ENCODE measurements at places on chromosomes 12 and 14. TPM values are rescaled to one million over a fixed set of nuclear protein-coding genes. Genes with fewer than 3 reads are reported as not detected.

Gene PGAM5
- 21.0 TPM for polyA plus RNA-seq

DNA sequence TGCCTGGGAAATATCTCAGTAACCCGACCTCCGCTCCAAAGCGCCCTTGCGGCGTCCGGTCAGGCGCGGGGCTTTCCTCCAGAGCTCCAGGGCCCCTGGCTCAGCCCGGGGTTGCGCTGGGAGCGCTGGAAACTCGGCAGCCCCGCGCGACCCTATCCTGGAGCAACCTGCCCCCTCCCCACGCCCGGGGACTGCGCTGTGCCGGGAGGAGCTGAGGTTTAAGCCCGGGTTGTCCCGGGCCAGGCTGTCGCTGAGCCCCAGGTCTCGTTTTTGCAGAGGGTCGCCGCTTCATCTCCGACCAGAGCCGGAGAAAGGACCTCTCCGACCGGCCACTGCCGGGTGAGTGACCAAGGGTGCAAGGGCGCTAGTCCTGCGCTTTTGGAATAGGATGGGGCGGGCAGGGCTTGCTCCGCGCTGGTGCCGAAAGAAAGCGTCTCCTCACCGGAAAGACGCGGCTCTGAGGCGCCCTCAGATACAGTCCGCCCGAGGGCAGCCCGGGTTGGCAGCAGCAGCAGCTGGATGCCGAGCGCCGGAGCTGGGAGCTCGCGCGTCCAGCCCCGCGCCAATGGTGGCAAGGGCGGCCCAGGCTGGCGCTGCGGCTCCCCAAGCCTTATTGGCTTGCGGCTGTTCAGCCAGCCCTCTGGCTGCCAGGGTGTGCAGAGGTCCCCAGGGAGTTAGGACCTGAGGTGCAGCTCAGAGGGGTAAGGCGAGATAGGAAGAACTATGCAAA is 1.5 kb downstream of the SPX start:
- DNase-seq, result peak; percentile 26

DNA sequence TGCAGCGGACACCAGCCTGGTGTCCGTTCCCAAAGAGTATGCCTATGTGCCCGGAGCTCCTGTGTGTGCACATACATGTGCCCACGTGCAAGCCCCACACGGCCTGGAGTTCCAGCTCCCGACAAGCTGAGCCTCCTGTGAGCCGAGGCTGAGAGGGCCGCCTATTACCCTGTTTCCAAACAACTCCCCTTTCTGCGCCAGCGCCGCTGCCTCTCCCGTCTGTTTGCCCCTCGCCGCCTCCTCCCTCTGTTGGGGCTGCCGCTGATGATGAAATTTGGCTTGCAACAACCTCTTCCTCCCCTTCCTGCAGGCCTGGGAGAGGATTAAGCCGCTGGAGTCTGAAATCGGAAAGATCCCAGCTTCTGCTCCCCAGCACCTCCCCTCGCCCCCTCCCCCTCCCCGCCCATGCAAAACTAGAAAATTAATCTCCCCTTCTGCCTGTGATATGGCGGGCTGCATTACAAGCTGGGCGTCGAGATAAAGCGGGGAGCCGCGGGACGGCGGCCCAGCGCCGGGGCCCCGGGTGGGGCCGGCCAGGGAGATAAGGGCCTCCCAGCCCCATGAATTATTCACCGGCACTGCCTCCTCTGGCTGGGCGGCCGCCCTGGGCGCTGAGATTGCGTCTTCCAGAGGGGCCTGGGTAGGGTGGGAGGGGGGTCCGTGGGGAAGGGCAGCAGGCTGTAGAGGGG is 6.8 kb upstream of the ASIC1 start:
- DNase-seq, result no peak

DNA sequence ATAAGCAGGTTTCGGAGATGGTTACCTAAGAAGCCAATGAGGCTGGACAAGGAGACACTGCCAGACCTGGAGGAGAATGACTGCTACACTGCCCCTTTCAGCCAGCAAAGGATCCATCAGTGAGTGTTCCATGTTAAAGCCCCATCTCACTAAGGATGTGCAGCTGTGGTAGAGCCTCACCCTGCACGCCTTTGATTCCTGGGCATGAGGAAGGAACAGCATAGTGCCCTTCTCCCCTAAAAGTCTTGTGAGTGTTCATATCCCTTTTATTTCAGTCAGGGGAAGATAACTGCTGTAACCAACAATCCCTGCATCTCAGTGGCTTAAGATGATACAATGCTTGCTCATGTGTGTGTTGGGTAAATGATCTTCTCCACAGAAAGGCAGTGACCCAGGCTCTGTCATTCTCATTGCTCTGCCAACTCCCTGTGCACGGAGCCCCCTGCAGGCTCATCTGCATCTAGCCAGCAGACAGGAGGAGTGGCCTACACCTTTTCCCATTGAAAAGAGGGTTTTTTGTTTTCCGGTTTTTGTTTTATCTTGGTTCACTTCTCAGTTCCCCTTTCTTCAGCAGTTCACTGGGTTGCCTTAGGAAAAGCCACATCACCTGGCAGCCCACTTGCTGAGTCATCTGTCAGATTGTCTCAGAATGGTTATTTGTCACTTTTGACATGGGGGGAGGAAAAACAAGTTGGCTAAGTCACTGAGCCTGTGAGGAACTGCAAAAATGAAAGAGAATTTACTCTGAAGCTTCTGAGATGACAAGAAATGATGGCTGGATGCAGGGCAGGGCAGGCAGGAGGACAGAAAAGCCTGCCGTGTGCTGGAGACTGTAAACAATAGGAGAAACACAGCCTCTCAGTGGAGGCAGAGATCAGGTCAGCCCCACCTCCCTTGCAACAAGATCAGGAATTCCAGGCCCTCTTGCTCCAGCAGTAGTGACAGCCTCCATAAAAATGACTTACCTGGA is 193.3 kb downstream of the ANO4 start:
- DNase-seq, result no peak

DNA sequence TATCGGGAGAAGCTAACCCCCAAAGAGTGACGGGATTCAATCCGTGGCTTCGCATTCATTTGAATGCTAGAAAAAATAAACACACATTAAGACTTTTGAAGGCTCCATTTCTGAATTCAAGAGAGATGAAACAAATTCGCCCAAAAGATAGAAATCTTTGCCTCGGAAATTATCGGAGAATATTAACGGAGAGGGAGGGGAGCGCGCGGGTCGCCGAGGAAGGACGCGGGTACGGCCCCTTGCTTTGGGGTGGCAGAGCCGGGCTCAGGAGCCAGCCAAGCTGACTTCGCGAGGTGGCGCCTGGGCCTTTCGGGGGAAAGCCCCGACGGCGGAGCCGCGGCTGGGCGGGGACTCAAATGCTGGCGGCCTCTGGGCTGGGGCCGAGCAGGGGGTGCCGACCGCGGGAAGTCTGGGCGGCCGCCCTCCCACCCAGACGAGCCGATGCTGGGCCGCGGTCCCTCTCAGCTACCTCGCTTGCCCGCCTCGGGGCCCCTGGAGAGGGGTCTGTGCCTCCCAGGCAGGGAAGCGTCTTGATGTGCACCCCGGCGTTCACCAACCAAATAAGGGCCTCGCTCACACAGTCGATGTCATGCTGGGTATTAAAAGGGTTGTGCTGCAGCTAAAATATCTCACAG is 14.7 kb downstream of the NKX2-1 start:
- DNase-seq, result no peak

Gene TXNDC16
- 22.5 TPM for polyA plus RNA-seq

DNA sequence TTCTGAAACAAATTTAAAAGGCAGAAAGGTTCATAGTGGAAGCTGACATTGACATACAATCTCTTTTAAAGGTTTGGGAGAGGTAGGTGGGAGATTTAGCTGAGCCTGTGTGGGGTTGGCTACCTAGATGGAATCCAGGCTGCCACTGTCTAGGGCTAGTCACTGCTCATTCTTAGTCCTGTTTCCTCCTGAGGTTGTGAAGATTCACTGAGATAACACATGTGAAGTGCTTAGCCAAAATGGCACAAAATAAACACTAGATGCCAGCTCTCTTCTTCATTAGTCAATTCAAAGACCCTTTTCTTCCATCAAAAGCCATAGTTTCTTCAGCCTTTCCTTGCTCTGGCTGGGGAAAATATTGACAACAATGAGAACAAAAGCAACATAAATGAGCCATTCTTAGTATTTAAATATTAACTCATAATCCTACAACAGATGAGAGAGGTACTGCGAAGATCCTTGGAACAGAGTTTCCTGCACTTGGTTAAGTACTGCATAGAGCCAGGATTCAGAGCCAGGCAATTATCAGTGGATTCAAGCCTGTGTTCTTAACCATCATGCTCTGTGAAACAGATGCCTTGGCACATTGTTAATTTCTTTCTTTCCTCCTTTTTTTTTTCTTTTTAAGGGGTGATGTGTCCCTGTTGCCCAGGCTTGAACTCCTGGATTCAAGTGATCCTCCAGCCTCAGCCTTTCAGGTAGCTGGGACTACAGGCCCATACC is 3.5 kb downstream of the MYF6 start:
- no peak for DNase-seq

Gene PTPRO
- 272 TPM for polyA plus RNA-seq

Gene C12orf50
- polyA plus RNA-seq, result 0.19 TPM

Gene NAV3
- polyA plus RNA-seq, result 11.3 TPM

DNA sequence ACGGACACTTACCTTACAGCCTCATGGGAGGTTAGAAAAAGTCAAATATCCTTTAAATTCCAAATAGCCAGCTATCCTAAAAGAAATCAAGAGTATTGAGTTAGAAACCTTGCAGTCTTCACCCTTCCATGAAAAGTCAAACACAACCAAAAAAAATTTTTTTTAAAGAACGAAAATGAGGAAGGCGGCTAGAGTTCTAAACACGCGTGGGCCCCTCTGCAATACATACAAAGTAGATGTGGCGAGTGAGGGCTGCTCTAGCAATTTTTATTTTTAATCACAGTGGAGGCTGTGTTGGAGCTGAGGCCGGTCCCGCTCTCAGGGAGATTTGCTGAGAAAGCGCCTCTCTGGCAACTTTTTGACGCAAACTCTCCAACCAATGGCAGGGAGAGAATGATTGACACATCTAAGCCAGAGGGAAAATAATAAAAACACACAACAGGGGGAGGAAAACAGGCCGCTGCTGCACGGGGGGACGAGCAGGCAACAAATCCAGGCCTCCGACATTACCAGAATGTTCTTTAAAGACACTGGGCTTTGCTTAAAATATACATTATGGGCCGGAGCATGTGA is at the start of gene OTX2:
Gene OTX2, minus strand, starts transcription at position 333 of the 573 bp plus-strand sequence. CDS start 5,023 bp downstream, outside the sequence.
- DNase-seq, result no peak

DNA sequence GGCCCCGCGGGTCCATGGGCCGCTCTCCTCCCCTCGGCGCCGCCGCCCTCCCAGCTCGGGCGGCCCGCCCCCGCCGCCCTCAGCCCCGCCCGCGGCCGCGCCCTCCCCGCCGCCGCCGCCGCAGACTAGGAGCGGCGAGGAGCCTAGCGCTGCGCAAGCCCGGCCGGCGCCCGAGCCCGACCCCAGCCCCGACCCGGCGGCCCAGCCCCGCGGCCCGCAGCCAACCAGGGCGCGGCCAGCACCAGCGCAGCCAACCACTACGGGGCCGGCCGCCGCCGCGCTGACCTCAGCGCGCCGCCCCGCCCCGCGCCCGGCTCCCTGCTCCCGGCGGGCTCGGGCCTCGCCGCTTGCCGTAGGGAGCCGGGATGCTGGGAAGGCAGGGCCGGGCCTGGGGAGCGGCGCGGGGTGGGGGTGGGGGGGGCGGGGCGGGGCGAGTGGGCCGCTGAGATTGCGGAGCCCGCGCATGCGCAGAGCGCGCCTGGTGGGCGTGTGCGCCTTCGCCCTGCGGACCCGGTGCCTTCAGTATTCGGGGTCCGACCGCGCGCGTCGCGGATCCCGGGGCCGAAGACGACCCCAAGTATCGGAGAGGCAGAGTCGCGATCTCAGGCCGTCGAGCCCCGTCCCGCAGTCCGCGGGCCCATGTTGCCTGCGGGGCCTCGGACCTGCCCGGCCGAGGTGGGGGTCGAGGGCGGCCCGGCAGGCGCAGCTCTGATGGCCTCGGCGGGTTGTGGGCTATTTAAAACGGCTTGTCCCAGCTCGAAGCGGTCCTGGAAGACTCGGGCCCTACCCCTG is at the start of gene CDC42BPB:
Gene CDC42BPB, minus strand, starts transcription at position 178 of the 792 bp plus-strand sequence. CDS start 376 bp downstream, outside the sequence.
- DNase-seq, result peak; percentile 84

- no peak for DNase-seq
These were observed 103.6 kb downstream of the SSPN start for GRCh38 chr12:26298785-26299621.

GRCh38 chr14:103801459-103801858 is 45.9 kb downstream of the PPP1R13B start:
- DNase-seq, result no peak

GRCh38 chr14:56889705-56890104 is 79.4 kb upstream of the OTX2 start:
- no peak for DNase-seq

DNA sequence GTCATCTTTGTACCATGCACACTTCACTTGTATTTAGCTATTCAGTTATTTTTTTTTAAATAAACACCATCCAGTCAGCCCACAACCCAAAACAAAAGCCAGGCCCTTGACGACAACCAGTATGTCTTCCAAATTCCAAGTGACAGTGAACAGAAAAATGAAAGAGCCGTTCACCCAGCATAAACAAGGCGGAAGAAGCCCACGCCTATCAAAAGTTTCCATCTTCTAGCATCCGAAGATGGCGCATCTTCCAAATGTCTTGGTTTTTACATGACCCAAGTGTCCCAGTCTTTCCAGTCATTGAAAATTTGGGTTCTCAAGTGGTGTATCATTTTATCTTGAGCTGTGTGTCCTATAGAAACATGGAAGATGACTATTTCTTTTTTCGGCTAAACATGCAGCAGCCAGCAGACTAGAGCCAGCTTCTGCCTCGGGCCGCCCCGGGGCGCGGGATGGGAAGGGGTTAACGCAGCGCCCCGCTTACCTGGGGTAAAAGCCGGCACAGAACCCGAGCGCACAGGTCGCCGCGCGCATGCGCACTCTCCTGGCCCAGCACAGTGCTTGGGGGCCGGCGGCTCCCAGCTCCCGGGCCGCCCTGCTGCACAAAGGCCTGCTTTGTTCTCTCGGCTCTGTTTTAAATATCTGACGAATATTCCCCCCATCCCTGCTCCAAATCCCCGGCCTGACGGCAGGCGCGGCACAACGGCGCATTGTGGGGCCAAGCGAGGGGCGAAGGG is 164.8 kb downstream of the ZFP36L1 start:
- DNase-seq, result no peak

DNA sequence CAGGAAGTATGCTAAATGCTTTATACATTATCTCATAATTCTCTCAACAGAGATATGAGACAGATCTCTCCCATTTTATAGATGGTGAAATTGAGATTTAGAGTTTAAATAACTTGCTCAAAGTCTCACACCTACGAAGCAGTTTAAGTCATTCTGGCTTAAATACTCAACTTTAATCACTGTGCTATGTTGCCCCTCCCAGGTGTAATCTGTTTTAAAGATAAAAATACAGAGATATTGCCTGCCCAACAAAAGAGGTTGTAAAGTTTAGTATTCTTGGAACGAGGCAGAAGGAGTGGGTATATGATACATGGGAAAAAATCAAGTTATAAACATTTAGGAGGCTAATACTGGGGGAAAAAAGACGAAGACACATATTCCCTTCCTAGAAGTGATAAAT is 156.8 kb upstream of the LRIG3 start:
- DNase-seq, result no peak

Gene BEGAIN
- polyA plus RNA-seq, result 2.6 TPM

- DNase-seq, result no peak
These were observed 173.3 kb upstream of the PARP11 start for GRCh38 chr12:4046495-4046840.

GRCh38 chr12:56212361-56212760 is 9.4 kb downstream of the RNF41 start:
- DNase-seq, result no peak

GRCh38 chr12:69157023-69157655 is 82.2 kb upstream of the CPSF6 start:
- DNase-seq, result peak; percentile 60

All from right renal pelvis (tissue), 4 donors.